Body of pancreas (tissue), 4 donors: ENCODE measurements at places on chromosomes 7 and 10. TPM values are rescaled to one million over a fixed set of nuclear protein-coding genes. Genes with fewer than 3 reads are reported as not detected.

DNA sequence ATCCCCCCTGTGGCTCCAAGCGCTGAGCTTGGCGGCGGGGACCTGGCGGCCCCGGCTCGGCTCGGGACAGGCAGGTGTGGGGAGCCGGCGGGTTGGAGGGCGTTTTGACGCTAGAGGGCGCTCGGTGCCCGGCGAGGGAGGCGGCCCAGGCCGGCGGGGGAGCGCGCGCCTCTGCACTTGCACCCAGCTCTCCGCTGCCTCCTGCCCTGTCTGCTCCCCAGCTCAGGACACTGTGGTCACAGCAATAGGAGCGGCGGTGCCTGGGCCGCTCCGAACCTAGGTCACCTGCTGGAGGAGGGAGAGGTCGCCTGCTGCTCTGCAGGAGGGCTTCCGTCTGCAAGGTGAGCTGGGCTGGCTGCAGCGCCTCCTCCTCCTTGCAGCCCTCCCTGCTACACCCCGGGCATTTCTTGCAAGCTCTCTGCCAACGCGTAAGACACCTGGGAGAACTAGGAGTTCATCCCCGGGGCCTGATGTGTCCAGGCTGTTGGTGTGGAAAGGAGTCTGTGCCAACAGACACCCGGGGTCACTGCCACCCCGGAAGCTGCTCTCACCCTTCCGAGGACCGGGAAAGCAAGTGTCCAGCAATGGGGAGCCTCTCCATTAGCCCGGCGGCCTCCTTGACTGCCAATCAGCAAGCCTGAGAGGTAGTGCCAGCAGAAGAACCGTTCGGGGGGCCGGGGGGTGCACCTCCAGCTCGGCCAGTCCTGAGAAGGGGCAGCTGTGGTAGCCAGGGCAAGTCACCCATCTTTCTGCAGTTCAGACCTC lies 620.4 kb downstream of the GALNT17 start:
- no peaks in the 10 kb centered on the region for H3K36me3 ChIP-seq
- no peak overlapping the region for H3K27ac ChIP-seq
- no peak overlapping the region for H3K4me3 ChIP-seq
- peak; percentile 33 for DNase-seq

Gene ANTXRL
- total RNA-seq: not detected

GRCh38 chr7:41698726-41699125 lies 4.2 kb downstream of the INHBA start:
- no peaks in the 10 kb centered on the region for H3K36me3 ChIP-seq
- H3K4me3 ChIP-seq: no peak overlapping the region
- no peak overlapping the region for H3K27ac ChIP-seq
- H3K4me1 ChIP-seq: peaks cover 16% of the 10 kb centered on the region

DNA sequence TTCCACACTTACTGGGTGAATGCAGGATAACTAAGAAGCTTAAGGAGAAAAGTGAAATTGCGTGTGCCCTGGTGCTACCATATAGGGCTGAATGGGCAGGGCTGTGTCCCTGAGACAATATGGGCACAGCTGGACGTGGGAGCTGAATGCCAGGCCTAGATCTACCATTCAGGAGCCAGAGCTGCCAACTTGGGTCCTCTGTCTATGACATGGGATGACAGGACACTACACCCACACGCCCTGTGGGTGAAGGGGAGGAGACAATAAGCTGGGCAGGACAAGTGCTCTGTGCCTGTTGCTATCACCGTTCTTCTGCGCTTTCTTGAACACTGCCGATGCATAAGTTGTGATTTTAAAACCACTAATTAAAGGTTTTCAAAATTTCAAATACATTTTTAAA lies 293.9 kb downstream of the TNS3 start:
- no peak for DNase-seq
- peaks cover 38% of the 10 kb centered on the region for H3K36me3 ChIP-seq
- no peak overlapping the region for H3K4me3 ChIP-seq
- H3K4me1 ChIP-seq: peaks cover 5% of the 10 kb centered on the region
- no peak overlapping the region for H3K27ac ChIP-seq
- no peaks in the 10 kb centered on the region for H3K27me3 ChIP-seq

Gene HOXA2
- total RNA-seq: not detected

Gene NRBF2
- 7.5 TPM for total RNA-seq

Gene C10orf105
- total RNA-seq: not detected

DNA sequence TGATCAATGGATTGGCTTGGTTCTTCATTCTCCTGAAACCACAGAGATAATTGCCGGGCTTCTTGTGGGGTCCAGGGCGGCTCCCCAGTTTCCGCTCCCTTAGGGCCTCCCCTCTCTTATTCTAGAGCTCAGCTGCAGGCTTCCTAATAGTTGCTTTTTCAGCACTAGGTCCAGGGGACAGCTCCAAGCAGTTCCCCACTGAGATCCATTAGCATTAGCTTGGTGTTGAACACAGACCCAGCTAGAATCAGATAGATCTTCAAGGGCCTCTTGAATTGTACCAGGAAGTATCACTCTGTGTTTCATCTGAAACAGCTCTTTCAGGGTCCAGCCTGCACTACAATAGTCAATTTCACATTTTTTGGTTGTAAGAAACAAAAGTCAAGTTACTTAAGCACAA lies 238.7 kb downstream of the SEC23IP start:
- no peaks in the 10 kb centered on the region for H3K36me3 ChIP-seq
- no peak overlapping the region for H3K27ac ChIP-seq
- H3K4me1 ChIP-seq: no peaks in the 10 kb centered on the region
- no peak overlapping the region for H3K4me3 ChIP-seq

Gene OR2A42
- not detected for total RNA-seq

Gene NUTM2B
- 1.3 TPM for total RNA-seq

GRCh38 chr7:126791306-126791705 lies 461.4 kb downstream of the GRM8 start:
- DNase-seq: no peak
- H3K4me3 ChIP-seq: no peak overlapping the region
- no peak overlapping the region for H3K27ac ChIP-seq
- no peaks in the 10 kb centered on the region for H3K27me3 ChIP-seq

Gene C10orf62
- total RNA-seq: not detected

DNA sequence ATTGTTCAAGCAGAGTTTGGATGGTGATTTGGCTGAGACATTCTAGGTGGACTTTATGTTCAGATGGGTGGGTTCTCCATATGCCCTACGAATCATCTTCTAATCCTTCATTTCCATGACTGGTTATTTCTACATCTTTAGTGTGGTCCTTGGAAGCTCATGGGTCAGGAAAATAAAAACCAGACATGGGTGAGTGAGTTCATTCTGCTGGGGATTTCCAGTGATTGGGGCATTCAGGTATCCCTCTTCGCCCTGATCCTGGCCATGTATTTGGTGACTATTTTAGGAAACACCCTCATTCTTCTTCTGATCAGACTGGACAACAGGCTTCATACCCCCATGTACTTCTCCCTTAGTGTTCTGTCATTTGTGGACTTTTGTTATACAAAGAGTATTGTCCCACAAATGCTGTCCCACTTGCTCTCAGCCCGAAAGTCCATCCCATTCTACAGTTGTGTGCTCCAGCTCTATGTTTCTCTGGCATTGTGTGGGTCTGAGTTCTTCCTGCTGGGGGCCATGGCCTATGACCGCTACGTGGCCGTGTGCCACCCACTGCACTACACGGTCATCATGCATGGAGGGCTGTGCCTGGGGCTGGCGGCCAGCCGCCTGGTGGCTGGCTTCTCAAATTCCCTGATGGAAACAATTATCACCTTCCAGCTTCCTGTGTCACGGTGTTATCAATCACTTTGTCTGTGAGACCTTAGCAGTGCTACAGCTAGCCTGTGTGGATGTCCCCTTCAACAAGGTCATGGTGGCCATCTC lies 19.2 kb upstream of the OR6B1 start:
- no peak overlapping the region for H3K4me3 ChIP-seq
- H3K27me3 ChIP-seq: no peaks in the 10 kb centered on the region
- DNase-seq: no peak
- H3K27ac ChIP-seq: no peak overlapping the region

DNA sequence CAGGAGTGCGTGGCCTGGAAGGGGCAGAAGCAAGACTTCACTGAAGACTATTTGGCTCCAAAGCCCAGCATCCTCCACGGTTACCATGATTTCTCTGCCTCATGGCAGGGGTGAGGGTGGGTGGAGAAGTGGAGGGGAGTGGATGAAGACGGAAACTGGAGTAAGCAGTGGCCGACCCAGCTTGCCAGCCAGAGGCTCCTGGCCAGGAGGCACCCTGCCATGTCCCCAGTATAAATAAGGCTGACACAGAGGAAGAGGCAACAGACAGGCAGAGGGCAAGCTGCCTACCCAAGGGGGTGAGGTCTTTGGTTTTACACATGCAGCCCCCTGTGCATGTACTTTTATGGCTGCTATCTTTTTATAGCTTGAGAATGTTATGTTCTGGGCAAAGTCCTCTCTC lies 102.6 kb upstream of the TBX20 start:
- H3K36me3 ChIP-seq: no peaks in the 10 kb centered on the region
- no peaks in the 10 kb centered on the region for H3K27me3 ChIP-seq
- H3K4me3 ChIP-seq: no peak overlapping the region
- DNase-seq: no peak

- H3K36me3 ChIP-seq: no peaks in the 10 kb centered on the region
- H3K27me3 ChIP-seq: no peaks in the 10 kb centered on the region
- no peak for DNase-seq
- H3K4me3 ChIP-seq: no peak overlapping the region
- H3K4me1 ChIP-seq: no peaks in the 10 kb centered on the region
Measured at GRCh38 chr10:129741978-129742741, 221.9 kb downstream of the EBF3 start.

GRCh38 chr7:50362142-50362541 lies 57.6 kb downstream of the IKZF1 start:
- no peak for DNase-seq

DNA sequence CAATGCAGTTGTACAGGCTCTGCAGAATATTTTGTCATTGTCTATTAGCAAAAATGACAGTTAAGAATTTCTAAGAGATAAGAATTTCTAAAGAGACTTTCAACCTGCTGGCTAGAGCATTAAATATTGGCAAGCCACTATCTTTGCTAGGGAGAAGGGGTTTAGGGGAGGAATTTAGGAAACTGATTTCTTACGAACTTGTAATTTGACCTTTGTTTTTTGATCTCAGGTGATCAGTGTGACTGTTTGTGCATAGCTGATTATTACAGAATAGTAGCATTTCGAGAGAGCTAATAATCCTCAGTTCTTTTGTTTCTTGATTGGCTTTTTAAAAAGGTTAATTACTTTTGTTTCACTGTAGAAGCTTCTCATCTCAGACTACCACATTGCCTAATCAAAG lies 68.1 kb downstream of the ST7 start:
- no peak overlapping the region for H3K4me3 ChIP-seq
- peaks cover 10% of the 10 kb centered on the region for H3K4me1 ChIP-seq
- no peak overlapping the region for H3K27ac ChIP-seq
- no peaks in the 10 kb centered on the region for H3K36me3 ChIP-seq
- no peak for DNase-seq

DNA sequence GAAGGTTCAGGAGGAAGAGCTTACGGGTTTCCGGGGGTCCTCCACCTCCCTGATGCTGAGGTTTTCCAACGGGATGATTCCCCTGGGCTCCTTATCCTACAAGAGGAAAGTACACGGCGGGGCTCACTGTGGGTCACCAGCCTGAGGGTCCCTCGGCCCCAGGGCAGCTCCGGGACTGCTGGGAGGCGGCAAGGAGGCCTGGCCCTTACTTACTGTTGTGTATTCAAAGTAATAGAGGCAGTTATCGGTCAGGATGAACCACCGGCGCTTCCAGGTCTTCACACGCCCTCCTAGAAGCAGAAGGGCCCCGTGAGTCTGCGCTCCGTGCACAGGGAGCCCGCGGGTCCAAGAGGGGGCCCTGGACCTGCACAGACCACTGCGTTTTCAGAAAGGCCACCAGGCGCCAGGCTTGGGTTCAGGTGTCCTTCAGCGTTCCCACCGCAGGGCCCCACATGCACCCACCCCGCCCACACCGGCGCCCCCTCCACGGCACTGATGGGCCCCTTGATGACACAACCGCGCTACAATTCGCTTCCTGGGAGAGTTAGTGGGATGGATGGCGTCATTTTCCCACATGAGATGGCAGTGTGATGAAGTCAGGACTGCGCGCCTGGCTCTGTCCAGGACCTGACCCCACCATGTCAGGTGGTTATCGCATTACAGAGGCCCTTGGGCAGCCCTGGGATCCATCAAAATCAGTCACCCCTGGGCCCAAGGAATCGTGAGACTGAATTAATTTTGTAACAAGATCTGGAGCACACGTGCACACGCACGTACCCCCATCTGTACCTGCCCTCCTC lies 106.7 kb downstream of the CYTH3 start:
- no peak overlapping the region for H3K27ac ChIP-seq
- DNase-seq: no peak
- H3K4me3 ChIP-seq: no peak overlapping the region
- no peaks in the 10 kb centered on the region for H3K27me3 ChIP-seq
- no peaks in the 10 kb centered on the region for H3K36me3 ChIP-seq
- H3K4me1 ChIP-seq: no peaks in the 10 kb centered on the region

DNA sequence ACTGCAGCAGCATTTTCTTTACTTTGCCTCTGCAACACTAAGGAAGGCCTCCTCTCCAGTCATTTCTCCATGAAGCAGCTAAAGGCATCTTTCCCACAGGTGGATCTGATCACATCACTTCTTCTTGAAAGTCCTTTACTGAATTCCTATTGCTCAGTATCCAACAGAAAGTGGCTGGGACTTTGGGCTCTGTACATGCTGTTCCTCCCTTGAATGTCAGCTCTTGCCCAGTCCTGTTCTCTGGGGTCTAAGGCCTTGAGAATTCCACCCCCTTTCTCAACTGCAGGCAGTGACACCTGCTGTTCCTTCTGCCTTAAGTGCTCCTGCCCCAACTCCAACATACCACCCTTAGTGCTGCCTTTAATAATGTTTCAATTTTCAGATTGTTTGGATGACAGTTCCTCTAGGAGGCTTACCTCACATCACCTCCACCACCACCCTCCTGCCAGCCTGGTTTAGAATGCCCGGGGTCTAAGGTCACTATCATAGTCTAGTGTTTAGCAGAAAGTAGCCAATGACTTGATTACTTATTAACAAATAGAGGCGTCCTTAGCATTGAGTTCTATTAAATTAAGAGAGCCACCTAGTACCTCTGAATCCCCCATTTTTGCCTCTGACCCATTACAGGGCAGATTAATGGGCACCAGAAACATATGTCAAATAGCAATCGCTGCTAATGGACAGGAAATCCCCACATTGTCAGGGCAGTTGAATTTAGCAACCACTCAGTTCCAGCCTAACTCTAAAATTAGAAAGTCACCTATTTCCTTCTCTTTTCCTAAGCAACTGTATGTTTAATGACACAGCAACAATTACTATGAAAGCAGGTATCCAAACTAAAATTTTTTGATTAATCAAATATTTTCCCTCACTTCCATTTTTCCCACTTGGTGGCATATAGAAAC lies 11.4 kb downstream of the INHBA start:
- peaks cover 5% of the 10 kb centered on the region for H3K4me1 ChIP-seq
- no peak overlapping the region for H3K27ac ChIP-seq
- no peak overlapping the region for H3K4me3 ChIP-seq
- no peak for DNase-seq
- no peaks in the 10 kb centered on the region for H3K27me3 ChIP-seq

DNA sequence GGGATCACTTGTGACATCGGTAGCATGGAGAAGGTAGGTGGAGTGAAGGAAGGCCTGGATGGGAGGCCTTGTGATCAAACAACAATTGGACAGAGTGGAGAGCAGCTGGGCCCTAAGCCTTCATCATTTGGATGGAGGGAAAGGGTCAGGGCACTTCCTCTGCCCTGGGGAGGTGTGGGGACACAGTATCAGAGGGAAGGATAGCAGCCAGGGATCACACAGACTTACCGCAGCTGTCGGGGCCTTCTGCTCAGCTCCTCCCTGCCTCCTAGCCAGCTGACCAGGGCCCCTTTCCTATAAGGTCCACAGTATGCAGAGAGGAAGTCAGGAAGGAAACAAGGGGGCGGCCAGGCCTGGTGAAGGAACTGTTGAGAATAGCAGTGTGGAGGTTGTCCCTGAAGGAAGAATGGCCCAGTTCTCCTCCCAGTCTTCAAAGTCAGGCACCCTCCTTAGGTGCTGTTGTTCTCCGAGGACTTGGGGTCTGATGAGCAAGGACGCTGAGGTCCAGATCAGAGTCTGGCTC lies 62.1 kb downstream of the ABCC2 start:
- H3K36me3 ChIP-seq: no peaks in the 10 kb centered on the region
- no peak overlapping the region for H3K27ac ChIP-seq
- no peak overlapping the region for H3K4me3 ChIP-seq
